AML-193 (cell line): ENCODE measurements at places on chromosomes 3 and 15.

DNA sequence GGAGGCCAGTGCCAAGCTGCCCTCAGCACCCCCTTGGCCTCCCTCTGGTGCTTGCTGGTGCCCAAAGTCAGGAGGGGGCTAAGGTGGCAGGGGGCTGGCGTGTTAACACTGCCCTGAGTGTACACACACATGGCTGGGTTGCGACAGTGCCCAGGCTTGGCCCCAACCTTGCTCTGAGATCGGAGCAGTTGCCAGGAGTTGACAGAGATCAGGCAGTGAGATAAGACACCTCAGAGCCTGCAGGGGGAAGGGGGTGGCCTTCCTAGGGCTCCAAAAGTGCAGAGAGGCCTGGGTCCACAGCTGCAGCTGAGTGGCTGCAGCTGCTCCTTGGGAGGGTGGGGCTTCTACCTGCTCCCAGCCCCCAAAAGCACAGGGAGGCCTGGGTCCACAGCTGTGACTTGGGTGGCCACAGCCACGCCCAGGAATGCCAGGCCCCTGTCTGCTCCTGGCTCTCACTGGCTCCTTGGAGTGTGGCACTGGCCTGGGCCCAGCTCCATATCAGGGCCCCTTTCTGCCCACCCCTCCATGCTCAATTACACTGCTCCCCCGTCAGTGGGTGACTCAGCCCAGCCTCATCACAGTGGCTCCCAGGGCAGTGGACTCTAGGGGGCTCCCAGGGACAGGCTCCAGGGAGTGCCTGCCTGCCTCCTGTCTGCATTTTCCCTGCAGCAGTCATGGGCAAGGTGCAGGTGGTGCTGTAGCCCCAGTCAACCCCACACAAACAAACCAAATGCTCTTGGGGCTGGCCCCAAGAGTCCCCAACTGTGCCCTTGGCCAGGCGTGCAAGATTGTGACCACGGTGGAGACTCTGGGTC lies 56.4 kb upstream of the C15orf39 start:
- no peak for DNase-seq

- DNase-seq = no peak
Observed at GRCh38 chr15:69236505-69236904, 62.2 kb upstream of the PAQR5 start.

GRCh38 chr3:42535981-42536784 lies 33.7 kb downstream of the VIPR1 start:
- peak; percentile 75 for DNase-seq

DNA sequence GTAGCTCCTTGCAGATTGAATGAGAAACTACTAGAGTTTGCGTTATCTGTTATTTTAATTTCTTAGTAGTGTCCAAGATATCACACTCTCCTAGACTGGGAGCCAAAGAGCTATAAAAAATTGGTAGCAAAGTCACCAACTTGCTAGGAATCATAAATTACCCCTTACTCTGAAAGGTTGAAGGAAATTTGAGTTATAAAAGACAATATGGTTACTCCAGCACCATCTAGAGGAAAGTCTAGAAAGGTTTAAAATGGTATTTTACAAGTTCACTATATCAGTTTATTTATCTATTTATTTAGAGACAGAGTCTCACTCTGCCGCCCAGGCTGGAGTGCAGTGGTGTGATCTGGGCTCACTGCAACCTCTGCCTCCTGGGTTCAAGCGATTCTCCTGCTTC lies 121.6 kb downstream of the RBPMS2 start:
- peak; percentile 3 for DNase-seq

DNA sequence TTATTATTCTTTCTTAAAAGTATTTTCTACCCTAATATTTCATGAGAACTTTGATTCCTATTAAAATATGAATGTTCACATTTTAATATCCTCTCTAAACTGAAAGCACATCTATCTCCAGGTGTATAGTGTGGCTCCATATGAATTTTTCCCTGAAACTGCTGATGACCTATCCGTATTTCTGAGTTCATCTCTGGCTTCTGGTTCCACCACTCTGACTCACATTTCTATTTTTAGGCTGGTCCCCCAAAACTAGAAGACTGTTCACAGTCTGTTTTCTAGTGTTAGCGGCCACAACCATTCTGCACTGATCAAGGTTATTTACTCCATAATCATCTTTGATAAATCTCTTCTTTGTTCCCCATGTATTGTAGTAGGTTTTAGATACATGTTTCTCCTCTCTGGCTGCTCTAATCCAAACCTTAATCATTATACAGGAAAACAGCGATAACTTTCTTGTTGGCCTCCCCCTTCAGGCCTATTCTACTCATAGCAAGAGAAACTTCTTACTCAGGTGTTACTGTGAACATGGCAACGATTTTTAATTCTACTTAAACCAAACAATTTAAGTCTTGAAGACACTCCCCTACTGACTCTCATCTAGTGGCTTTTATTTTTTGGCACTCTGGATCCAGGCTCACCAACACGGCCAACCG lies 12.8 kb downstream of the ADPGK start:
- DNase-seq = peak; percentile 8

DNA sequence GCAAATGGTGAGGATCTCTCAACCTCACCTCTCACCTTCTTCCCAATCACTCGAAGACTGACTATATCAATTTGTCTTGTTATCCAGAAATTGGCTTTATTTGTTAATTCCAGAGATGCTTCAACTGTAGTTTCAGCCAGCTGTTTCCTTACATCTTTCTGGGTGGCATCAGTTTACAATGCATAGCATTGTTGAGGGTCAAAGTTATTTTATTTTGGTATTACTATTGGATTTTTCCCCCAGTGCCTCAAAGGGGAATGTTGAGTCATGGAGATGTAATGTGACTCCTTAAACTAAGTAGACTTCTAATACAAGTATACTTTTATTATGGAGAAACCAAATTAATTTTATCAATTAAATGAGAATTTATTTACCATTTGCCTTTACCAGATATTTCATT lies 351.6 kb downstream of the TIGIT start:
- DNase-seq = no peak

- DNase-seq = peak; percentile 68
Observed at GRCh38 chr15:69225355-69226022, 65.1 kb downstream of the GLCE start.

DNA sequence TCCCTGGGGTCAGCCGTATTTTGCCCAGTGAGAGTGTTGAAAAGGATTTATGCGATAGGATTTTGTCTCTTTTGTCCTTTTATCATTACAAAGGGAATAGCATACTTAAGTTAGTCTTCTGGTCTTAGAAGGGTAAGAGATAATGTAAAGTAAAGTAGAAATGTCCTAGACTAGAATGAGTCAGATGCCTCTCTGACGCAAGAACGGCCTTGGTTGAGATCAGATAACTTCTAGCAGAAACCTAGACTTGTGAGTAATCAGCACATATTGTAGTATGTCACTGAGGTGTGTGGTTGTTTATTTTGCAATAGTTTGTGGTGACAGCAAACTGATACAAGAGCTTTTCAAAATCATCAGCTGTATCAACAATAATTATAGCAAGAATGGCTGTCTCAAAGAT lies 866.1 kb downstream of the NSUN3 start:
- peak; percentile 20 for DNase-seq

GRCh38 chr15:99635145-99635544 lies 69.4 kb downstream of the MEF2A start:
- no peak for DNase-seq

DNA sequence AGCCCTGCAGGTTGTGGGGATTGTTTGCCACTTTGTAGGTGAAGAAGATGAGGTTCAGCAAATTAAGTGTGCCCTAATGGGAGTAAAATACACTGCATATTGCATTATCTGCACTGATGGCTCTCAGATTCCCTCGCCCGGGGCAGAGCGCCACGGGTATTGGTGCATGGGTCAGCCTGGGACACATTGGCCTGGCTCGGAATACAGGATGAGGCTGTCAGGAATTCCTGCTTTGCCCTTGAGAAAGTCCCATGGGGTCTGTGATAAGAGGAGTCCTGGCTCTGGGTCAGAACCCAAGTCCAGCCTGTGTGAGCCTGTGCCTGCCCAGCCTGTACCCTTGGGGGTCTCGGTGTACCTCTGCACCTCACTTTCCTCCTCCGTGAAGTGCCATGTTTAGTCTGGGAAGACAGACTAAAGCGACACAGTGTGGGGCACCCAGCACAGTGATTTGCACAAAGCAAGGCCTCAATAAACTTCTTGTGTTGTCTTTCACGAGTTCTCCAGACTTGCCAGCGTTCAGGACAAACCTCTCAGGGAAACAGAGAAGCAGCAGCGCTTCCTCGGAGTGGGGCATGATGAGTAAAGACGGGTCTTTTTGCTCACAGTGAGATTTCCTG lies 107.6 kb downstream of the LRRK1 start:
- DNase-seq = no peak

DNA sequence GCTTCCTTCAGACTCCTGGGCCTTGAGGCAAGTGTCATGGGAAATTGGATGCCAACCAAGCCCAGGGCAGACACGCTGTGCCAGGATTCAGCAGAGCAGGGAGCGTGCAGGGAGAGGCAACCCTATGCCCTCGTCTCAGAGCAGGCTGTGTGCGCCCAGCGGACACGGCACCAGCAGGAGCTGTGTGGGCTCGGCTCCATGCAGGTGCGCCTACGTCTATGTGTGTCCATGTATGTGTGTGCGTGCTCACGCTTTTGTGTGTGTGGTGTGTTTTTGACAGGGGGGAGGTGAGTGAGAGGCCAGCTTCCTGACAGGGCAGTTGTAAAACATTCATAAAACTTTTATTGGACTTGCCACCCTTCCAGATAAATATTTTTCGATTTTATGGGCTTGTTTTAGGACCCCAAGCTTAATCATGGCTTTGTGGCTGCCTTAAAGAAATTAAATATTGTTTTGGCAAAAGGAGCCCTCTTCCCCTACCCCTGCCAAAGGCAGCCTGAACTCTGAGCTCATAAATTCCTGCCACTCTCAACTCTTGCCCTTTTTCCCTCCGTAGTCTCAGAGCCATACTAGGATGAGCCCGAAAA lies 84.4 kb downstream of the DNAJB8 start:
- DNase-seq = no peak

DNA sequence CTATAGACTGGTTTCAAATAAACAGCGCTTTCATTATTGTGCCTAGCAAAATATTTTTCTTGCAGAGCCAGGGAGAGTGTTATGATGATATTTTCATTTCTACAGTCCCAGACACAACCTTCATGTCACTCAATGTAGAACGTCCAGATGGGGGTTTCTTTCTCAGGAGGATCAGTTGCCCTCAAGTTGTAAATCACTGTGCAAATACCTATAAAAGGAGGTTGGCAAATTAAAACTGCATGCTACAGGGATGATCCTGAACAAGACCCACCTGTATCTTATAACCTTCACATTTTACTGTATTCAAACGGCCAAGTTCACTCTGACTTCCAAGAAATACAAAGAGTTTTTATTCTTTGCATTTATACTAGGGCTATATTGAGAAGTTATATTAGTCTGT lies 486.0 kb downstream of the EDEM1 start:
- DNase-seq = no peak

- DNase-seq = no peak
Observed at GRCh38 chr3:25834346-25834745, 44.5 kb downstream of the OXSM start.

GRCh38 chr15:25641361-25641760 lies 202.5 kb upstream of the UBE3A start:
- DNase-seq = no peak

DNA sequence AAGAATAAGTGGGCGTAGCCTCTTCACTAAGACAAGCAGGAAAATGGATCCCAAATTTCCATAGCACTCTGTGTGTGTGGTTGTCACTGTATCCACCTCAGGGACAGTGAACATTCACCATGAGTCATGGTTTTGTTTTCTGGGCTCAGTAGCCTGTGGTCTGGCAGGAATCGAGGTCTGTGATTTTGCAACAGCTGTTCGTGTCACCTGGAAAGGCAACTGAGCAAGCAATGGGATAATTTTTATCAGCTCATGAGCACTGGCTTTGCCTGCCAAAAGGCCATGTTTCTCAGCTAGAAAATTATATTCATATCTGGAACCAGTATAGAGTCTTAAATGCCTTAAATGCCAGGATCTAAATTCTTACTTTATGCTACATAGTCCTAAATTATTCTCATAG lies 60.9 kb downstream of the STRIT1 start:
- no peak for DNase-seq

GRCh38 chr3:20041197-20041780 lies 1.0 kb downstream of the KAT2B start:
- DNase-seq = peak; percentile 69

- no peak for DNase-seq
Observed at GRCh38 chr3:24454393-24454792, 40.3 kb downstream of the THRB start.

GRCh38 chr3:148309390-148310035 lies 388.2 kb upstream of the AGTR1 start:
- DNase-seq = peak; percentile 61

- no peak for DNase-seq
Observed at GRCh38 chr3:122515870-122516269, 1.1 kb upstream of the KPNA1 start.

- DNase-seq = no peak
Observed at GRCh38 chr3:100630664-100631063, 21.3 kb downstream of the ADGRG7 start.
